ENCODE measurements at places on chromosomes 6 and 20.

DNA sequence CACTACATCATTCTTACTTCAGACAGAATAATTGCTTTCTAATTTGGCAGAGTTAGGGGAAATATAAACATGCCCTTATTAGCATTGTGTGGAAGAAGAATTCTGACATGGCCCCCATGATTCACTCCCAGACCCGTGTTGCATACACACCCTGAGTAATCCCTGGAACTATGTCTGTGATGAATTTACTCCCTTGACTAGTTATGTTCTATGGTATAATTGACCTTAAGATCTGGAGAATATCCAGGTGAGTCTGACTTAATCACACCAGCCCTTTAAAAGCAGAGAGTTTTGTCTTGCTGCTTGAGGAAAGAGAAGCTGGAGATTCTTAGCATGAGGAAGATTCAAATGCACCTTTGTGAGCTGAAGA, 262.9 kb downstream of the SOX4 start:
- DNase-seq = no peak

- DNase-seq = no peak
These were observed 396.5 kb downstream of the SMOC2 start for GRCh38 chr6:168837254-168838036.

DNA sequence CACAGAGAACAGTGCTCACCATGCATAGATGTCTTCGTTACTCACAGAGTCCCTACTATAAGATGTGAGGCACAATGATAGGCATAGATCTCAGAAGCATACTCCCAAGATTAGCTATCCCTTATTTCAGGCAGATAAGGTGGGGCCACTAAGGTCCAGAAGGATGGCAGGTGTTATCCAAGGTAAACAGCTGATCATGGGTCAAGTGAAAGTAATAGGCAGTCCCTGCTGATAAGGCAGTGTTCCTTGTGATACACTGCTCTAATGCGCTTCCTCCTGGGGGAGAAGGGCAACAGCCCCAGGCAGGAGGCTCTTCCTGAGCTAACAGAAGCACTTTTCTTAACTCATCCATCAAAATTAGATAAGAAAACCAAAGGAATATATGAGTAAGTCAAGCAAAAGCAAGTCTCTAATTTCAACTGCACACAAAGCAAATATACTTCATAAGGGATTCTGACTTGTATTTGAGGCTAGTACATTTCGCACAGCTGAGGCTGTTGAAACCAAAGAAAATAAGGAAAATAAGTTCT, 42.2 kb downstream of the METTL24 start:
- no peak for DNase-seq

- DNase-seq = no peak
These were observed 64.0 kb downstream of the VEGFA start for GRCh38 chr6:43833996-43834390.

DNA sequence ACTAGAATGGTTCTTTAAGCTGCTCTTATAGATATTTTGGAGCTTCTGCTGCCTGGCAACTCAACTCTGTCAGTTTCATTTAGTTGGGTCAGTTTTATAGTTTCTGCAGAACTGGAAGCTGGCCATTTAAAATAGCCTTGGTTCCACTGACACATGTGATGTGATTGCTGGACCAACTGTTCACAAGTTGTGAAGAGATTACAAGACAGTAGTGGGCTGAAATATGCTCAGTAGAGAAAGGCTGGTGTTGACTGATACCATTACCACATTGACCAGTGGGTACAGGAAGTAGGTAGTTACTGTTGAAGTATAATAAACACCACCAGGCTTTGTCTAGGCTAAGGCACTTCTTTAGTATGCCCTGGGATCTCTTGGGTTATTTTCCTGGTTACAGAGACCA, 39.0 kb downstream of the BCKDHB start:
- no peak for DNase-seq

DNA sequence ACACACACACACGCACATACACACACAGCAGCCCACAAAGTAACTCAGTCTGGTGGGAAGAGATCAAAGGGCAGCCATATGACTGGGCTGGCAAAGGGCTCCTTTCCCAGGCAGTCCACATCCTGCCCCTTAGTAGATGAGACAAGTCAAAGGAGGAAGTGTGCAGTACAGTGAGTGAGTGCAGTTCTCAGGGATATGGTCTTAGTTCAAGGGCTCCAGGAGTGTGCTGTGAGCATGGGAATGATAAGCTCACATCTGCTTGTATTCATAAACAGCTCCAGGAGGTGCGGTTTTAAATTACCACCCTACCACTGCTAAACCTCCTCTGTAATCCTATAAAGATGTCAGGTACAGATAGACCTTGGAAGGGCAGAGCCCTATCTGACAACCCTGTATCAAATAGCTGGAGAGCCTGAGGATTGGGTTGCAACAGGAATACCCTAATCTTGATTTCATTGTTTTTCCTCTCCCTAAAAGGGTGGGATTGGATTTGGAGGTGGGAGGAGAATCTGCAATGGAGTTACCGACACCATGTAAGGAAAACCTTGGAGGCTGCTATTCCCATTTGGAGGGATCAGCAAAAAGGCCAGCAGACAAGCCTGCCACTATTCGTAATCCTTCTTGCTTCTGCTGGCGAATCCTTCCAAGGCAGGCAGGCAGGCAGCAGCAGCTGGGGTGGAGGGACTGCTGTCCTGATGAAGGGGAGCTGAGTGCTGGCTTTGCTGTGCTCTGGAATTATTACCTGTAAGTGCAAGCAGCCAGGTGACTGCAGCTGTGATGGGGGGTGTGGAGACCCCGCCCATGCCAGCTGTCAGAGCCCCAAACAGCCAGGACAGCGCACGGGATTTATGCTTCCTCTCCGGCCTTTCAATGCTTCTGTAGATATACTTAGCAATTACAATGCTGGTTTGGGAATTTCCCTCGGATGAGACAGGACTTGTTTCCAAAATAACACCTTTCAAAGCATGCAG, 342.7 kb downstream of the PRL start:
- DNase-seq = no peak

GRCh38 chr6:164991573-164991972, 317.8 kb downstream of the C6orf118 start:
- DNase-seq = no peak

GRCh38 chr6:100801036-100801435, 80.1 kb downstream of the ASCC3 start:
- DNase-seq = no peak

GRCh38 chr6:110256366-110256765, 76.1 kb downstream of the CDC40 start:
- no peak for DNase-seq

DNA sequence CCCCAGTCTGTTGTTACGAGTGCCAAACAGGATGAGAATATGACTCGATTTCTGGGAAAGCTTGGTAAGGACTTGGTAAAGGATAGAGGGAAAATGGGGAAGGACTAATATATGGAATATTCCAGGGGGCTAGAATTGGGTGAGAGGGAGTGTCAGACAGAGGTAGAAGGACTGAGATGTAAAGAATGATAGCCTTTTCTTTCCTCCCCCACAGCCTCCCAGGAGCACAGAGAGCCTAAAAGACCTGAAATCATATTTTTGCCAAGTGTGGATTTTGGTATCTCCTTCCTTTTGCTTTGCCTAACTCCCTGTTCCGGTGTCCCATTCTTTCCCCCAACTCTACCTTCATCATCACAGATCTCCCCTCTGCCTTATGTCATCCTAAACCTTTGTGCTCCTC, 3.1 kb downstream of the MSH5 start:
- no peak for DNase-seq

DNA sequence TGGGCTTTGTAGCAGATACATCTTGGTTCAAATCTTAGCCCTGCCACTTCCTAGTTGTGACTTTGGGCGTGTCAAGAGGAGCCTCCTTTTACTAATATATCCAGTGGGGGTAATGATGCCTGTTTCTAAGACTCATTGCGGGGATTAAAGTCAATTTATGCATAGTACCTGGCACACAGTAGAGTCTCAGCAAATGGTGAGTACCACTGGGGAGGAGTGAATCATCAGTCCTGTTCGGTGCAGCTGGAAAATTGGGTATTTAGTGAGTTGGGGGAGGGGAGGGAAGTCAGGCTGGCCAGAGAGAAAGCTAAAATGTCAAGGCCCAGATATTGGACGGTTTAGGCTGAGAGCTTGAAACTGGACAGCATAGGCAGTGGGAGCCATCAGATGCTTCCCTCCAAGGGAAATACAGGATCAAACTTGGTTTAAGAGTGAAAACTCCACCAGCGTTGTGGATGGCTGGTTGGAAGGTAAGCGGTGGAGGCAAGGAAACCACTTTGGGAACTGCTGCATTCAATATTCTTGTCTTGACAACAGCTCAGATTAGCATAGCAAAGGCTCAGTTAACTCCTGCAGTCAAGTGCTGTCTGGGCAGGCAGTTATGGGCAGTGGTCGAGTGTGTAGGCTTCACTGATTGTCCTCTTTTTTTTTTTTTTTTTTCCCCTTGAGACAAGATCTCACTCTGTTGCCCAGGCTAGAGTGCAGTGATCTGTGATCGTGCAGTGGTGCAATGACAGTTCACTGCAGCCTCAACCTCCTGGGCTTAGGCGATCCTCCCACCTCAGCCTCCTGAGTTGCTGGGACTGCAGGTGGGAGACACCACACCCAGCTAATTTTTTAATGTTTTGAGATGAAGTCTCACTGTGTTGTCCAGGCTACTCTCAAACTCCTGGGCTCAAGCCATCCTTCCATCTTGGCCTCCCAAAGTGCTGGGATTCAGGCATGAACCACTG, 12.9 kb downstream of the PPP1R16B start:
- DNase-seq = no peak

DNA sequence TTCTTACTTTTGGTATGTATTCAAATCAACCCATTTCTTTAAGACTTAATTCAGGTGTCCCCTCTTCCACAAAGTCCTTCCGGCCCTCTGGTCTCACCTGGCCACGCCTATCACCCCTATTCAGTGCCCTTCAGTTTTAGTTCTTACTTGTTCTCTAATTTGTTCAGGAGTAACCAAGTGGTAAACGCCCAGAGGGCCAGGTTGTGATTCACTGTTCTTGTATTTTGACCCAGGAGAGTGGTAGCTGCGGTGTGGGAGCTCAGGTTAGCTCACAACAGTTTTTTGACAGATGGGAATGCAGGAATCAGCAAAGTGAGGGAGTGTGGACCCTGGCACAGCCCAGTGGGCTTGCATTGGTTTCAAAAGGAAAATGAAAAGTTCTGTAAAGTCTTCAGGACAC, 81.7 kb upstream of the RIPOR2 start:
- no peak for DNase-seq

DNA sequence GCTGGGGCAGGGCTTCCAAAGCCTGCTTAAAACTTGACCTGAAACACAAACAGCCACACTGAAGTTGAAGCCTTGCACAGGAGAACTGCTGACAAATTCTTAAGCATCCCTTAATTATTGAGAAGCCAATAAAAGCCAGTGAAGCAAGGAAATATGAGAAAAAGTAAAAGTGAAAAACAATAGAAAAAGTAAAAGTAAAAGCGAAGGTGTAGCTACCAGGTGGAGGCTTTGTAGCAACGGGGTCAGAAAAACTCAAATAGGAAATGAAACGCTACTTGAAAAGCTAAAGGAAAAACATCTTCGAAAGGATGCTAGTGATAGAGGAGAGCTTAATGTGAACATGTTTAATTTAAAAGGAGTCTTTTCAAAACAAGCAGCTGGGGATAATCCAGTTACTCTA, 97.4 kb downstream of the IRF4 start:
- no peak for DNase-seq

GRCh38 chr6:72151742-72152141, 265.4 kb downstream of the RIMS1 start:
- no peak for DNase-seq

DNA sequence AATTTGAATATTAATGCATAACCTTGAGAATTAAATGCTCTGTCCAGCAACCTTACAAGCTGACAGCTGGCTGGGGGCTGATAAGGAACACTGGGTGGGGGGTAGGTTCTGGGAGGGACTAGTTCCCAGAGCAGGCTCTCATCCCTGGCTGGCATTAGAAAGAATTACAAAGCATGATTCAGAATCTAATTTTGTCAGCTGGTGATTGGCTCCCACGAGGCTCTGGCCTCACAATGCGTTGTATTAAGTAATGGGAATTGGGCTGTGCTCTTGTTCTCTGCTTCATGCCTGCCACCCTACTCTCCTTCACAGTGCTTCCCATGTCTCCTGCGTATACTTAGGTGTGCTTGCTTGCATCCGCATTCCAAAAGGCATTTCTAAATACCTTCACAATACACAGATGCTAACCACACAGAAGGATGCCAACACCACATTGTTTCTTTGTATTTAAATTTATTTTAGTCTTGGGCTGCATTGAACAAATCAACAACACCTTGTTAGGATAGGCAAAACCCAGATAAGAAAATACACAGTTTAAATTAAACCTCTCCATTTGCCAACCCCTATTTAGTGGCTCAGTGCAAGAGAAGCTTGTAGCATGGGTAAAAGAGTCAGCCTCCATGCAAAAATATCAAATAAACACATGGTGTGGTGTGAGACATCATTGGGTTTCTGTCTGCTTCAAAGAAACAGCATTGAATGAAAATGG, 434.5 kb upstream of the JAG1 start:
- DNase-seq = no peak

GRCh38 chr20:4299773-4300172, 284.4 kb upstream of the RNF24 start:
- no peak for DNase-seq

GRCh38 chr6:33981861-33982260, 164.0 kb downstream of the GRM4 start:
- peak; percentile 1 for DNase-seq

DNA sequence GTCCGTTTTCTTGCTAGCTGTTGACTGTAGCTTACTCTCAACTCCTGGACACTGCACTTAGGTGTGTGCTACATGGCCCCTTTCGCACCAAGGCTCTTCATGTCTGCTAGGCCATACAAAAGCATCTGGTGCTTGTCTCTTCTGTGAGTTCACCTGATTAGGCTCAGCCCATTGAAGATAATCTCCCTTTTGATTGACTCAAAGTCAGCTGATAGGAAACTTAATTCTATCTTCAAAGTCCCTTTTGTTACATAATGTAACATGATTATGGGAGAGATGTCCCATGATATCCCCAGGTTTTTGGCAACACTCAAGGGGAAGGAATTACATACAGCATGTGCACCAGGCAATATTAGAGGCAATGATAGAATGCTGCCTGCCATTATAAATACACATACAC, 263.0 kb upstream of the JAG1 start:
- DNase-seq = no peak

DNA sequence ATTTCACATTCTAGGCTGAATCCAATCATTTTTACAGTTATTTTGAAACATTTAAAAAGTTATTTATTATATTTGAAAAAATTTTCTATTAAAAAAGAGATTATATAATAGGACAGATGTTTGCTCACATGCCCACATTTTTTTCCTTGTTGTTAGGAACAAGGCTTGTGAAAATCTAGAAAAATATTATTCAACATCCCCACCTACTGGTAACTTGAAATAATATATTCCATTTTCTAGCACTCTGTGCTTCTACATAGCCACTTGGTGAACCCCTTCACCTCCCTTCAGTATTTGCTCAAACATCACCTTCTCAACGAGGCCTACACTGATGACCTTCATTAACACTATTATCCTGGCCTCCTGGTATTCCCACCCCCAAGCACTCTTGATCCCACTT, 18.3 kb upstream of the GPRC6A start:
- DNase-seq = no peak

- DNase-seq = no peak
These were observed 200.7 kb upstream of the SPTLC3 start for GRCh38 chr20:12808006-12808567.

Measured in dorsolateral prefrontal cortex (tissue), 122 donors.